Hippocampal formation (tissue), 2 donors: ENCODE measurements at places on chromosomes 2 and 18.

- DNase-seq: peak; percentile 37
Measured at GRCh38 chr18:76450452-76451395, 44.3 kb downstream of the ZNF516 start.

DNA sequence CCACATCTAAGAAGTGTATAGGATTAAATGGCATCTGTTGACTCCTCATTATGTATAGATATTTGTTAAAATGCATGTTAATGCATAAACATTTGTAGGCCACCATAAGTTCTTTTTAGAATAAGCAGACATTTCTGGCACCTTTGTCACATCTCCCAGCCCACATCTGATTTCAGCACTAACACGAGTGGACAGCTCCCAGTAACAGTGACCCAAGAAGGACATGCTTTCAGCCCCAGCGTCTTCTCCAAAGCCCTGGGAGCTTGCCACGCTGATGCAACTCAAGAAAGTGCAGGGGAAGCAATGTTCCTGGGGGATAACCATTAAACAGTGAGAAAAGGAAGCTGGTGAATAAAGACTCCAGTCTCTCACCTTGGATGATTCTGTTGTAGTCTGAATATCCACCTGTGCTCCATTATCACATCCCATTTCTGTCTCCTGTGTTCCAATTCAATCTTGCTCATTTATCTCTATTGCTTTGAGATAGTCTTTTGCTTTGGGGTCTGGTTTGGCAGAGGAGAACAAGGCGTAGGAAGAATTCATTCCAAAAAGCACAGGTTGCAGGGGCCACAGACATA is 182.6 kb upstream of the THSD7B start:
- no peak for DNase-seq

DNA sequence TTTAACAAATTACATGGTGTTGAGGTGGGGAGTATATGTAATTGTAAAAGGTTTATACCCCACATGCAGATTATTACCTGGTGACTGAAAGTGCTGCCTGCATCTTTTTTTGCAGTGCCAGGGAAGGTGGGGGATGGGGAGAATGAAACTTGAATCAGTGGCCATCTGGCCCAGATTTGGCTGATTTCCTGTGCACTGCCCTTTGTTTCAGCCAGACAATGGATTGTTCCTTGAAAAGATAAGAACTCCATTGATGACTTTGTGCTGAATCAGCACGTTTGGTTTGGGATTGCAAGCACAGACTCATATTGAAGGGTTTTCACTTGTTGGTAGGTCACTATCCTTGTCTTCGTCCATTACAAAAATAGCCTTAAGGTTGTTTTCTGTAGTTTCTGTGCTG is 20.9 kb downstream of the GREB1L start:
- DNase-seq: peak; percentile 67

GRCh38 chr2:88654714-88655113 is 27.4 kb upstream of the EIF2AK3 start:
- no peak for DNase-seq

- DNase-seq: no peak
Measured at GRCh38 chr2:211181626-211182025, 625.2 kb downstream of the CPS1 start.

DNA sequence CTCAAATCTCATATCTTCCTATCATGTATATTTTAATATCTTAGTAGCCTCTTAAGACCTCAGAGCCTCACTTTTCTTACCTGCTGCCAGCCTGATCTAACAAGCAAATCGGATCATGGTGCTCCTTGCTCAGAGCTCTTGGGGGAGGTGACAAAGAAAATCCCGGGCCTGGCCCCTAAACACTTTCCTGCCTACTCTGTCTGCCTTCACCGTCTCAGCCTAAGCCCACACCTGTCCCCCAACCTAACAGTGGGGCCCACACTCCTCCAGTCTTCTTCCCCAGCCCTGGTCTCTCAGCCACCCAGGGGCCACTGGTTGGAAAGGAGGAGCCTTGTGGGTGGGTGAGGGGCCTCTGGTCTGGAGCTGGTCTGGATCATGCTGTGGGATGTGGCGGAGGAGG is 207.3 kb downstream of the HAUS1 start:
- DNase-seq: no peak
